ENCODE measurements at places on chromosomes 4 and X.

DNA sequence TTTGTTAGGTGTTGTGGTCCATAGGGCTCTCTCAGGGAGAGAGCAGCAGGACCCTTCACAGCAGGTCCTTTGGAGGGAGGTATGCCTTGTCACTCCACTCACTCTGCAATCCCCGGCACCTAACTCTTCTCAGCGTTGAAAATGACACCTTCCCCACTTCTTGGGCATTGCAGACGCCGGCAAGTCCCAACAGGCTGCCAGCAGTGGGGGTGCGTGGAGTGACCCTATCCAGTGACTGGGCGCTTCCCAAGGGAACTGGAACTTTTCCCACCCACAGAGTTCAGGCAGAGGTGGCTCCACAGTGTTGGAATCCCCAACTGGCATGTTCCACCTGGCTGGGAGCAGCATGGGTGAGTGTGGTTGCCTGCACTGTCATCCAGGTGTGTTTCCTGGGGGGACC, 705.1 kb upstream of the FRG1 start:
- DNase-seq, result no peak

- no peak for DNase-seq
Measured at GRCh38 chr4:1793496-1793840, 375 bp downstream of the FGFR3 start.

- DNase-seq, result peak; percentile 69
Measured at GRCh38 chrX:131821945-131822622, 201.0 kb upstream of the STK26 start.

GRCh38 chrX:54826598-54826997, 19.1 kb downstream of the MAGED2 start:
- DNase-seq, result no peak

DNA sequence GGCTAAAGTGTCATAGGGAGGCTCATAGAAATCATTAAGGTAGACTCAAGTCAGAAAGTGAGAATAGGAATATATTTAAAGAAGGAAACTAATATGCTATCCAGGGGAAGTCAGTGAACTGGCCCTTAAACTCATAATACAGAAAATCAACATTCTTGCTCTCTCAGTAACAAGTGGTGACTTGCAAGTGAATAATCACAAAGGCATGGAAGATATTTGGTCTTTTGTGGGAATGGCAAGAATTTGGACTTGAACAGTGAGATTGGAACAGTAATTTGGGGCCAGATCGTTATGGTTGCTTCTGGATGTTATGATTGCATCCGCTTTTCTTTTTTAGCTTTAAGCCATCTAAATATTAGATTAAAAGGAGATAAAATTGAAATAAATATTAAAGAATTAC, 103.8 kb downstream of the TBC1D19 start:
- peak; percentile 65 for DNase-seq

GRCh38 chrX:77668391-77669237, 117.4 kb downstream of the ATRX start:
- peak; percentile 44 for DNase-seq

DNA sequence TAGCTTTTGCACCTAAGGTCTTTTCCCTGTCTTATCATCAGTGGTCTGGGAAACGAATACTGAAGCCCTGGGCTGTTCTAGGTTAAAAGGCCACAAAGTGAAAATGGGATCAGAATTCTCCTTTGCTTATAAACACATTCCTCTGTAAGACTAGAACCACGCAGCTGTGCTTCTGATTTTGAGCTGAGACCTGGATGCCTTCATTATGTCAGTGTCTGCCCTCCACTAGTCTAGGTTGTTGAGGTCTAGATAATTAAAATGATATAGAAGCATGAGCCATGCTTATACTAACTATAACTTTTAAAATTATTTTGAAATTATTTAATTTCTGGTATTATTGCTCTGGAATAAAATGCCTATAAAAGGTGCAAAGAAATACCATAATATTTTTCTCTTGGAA, 403.9 kb downstream of the ADGRL3 start:
- no peak for DNase-seq

GRCh38 chr4:84479663-84480062, 19.4 kb downstream of the NKX6-1 start:
- no peak for DNase-seq

DNA sequence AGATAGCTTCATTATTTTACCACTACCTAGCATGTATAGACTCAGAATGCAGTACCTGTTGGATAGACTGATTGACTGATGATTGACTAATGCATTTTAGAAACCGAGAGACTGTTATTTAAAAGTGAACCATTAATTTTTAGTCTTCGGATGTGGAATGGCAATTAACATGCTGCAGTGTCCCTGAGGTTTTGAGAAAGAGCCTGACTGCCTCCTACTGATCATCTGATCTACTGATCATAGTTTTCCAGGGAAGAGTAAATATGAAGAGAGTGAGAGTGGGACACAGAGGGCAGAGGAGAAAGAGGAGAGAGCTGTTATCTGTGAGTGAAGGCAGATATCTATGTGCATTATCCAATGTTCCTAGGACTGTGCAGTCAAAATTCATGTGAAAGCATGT, 764.7 kb downstream of the TRIML1 start:
- no peak for DNase-seq

GRCh38 chr4:67575232-67576058, 16.9 kb downstream of the STAP1 start:
- no peak for DNase-seq

GRCh38 chrX:67288156-67288555, 255.7 kb upstream of the AR start:
- no peak for DNase-seq

DNA sequence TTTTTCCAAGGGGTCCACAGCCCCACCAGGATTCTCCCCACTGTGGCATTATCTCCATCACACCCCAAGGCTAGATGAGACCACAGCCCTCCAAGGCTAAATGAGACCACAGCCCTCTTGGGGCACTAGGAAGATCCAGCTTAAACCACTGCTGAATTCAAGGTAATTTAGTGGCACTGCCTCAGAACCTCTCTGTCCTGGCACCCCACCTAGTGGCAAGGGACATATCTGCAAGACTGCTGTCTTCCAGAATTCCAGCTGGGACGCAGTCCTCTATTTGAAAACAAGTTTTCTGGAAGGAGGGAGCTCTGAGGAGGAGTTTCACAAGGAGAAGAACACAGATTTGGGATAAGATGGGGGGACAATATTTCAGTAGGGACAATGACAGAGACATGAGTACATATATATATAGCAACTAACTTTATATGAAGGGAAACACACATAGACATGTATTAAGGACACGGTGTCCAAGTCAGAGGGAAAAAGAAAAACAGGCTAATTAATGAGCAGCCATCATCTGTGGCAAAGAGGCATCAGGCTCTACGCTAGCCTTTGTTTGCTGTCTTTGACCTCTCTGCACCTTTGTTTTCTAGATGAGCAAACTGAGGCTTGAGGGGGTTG, 9.3 kb downstream of the CETN2 start:
- peak; percentile 13 for DNase-seq

GRCh38 chr4:82053396-82053795, 320.4 kb downstream of the HNRNPD start:
- DNase-seq, result no peak

DNA sequence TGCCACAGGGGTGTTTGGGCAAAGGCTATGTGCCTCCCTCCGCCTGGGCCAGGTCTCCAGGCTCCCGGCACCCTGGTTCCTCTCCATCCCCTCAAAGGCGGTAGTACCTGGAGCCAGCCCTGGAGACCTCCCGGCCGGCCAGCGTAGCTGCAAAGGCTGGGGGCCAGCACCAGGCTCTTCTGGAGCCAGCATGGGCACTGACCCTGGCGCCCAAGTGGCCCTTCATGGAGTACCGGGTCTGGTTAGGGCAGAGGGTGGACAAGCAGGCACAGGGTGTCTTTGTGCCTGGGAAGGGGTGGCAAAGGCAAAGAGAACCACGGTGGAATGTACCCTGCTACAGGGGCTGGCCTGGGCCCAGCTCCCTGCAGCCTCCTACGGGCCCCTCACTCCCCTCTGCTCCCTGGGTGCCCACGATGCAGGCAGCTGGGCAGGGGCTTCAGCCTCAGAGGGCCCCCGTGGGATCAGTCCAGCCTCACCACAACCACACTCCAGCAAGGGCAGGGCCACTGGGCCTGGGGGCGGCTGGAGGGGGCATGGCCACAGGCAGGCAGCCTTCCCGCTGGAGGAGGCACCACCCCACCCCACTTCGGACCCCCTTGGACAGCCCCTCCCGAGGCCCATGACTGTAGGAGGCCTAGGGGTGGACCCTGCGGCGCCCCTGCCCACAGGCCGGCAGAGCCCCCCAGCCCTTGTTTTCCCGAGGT, 112.9 kb upstream of the NKX1-1 start:
- DNase-seq, result no peak

- no peak for DNase-seq
Measured at GRCh38 chr4:147735413-147736301, 3.8 kb downstream of the ARHGAP10 start.

- DNase-seq, result no peak
Measured at GRCh38 chrX:109856974-109857373, 123.9 kb upstream of the ACSL4 start.

DNA sequence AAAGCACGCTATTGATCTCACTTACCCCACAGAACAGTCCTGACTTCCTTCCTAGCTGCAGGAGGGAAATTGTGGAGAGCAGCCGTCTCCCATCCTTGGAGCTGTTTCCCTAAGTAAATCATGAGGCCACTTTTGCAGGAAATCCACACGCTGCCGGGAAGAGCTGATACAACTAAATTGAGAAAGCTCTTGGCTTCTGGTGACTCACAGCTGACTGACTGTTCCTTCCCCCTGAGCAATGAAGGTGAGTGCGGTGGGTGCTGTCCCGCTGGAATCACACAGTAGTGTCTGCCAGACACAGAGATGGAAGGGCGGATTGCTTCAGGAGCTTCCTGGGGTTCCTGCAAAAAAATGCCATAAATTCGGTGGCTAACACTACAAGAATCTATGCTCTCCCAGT, 268.9 kb downstream of the ASMT start:
- DNase-seq, result no peak

DNA sequence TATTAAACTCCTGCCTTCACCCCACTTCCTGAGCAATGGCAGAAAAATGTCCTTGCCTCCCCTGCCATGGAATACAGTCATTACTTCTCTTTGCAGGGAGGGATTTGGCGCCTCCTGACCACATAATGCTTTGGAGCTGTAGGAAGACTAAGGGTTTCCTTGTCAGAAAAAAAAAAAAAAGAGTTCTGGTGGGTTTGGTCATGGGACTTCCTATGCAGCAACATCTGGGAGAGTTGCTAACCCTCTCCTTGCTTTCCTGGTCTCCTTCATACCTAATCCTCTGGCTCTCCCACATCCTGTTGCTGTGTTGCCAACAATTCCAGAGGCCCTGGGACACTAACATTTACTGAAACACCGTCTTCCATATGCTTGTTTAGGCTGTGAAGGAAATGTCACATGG, 75.1 kb upstream of the MBNL3 start:
- no peak for DNase-seq

DNA sequence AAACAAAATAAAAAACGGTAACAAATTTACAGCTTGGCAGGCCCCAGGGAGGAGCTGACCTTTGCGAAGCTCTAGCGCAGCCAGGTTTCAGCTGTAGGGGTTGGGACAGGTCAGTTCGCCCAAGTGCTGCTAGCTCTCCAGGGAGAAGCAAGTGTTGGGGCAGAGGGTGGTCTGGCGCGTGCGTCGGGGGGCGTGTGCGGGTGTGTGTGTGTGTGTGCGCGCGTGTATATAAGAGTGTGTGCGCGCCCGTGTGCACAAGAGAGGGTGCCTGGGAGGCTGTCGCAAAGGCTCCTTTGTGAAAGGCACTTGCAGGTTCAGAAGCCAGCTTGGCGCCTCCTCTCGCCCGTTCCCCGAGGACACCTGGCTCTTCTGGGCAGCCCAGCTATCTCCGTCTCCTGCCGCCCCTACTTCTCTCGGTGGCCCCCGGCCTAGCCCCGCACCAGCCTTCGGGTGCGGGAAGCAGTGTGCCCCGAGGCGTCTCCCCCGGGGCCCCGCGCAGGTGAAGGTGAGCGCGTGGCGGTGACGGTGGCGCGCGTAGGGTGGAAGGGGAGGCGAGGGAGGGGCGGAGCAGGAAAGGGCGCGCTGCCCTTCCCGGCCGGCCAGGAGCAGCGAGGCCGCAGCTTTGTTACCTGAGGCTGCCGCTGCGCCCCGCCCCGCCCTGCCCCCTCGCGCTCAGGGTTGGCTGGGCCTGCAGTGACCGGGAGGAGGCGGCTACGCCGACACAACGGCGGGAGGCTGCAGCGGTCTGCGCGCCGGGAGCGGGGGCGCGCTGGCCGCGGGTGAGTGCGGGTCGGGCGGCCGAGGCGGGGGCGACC, at the start of gene FHDC1:
Gene FHDC1, plus strand, starts transcription at position 693 of the 815 bp plus-strand sequence. CDS start 6,735 bp downstream, outside the sequence.
- peak; percentile 82 for DNase-seq

GRCh38 chr4:24965627-24966026, 52.8 kb upstream of the CCDC149 start:
- DNase-seq, result no peak

DNA sequence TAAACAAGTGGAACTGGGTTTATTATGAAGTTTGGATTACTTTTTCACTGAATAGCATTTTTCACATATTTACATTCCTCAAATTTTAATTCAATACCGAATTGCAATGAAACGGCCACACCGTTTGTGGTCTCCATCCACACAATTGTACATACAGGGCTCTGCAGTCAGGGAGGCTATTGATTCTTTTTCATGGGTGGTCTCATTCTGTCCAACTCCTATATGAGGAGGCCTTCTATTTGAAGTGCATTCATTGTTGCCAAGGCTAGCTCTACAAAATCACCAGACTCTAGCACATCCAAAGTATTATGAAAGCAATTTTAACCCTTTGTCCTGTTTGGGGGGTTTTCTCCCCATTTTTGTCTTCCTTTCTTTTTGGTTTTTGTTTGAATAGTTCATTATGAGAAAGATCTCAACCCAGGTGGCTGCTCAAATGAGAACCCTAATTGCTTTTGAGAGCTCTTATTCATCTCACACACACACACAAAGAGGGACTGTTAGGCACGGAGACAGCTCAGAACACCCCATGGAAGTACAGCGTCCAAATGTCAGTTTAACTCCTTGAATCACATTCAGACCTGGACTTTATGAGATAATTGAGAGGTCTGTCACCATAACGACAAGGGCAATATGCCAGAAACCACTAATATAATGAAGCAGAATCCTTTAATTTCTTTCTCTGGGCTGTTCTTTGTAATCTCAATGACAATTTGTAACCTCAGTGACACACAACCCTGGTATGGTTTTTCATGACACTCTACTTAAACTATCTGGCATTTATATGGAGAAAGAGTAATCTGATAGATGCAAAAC, 79.4 kb downstream of the NLGN4X start:
- peak; percentile 21 for DNase-seq

GRCh38 chrX:21476909-21477308, 102.7 kb downstream of the CNKSR2 start:
- DNase-seq, result no peak
